Liver (tissue), 10 donors: ENCODE measurements at places on chromosomes 7 and 10. TPM values are rescaled to one million over a fixed set of nuclear protein-coding genes. Genes with fewer than 3 reads are reported as not detected.

The CYP3A7 gene
- total RNA-seq = 2,448 TPM

- no peak overlapping the region for H3K4me3 ChIP-seq
- H3K36me3 ChIP-seq = no peaks in the 10 kb centered on the region
- no peak for DNase-seq
- H3K4me1 ChIP-seq = no peaks in the 10 kb centered on the region
- H3K27me3 ChIP-seq = peaks cover 2% of the 10 kb centered on the region
- H3K27ac ChIP-seq = no peak overlapping the region
Observed at GRCh38 chr7:86972072-86972471, 87.4 kb downstream of the ELAPOR2 start.

- no peak overlapping the region for H3K27ac ChIP-seq
- no peaks in the 10 kb centered on the region for H3K27me3 ChIP-seq
- H3K4me1 ChIP-seq = no peaks in the 10 kb centered on the region
- no peaks in the 10 kb centered on the region for H3K36me3 ChIP-seq
Observed at GRCh38 chr7:18140943-18141342, 113.3 kb upstream of the PRPS1L1 start.

GRCh38 chr7:2892549-2892948, 48.4 kb upstream of the GNA12 start:
- H3K4me3 ChIP-seq = no peak overlapping the region
- no peaks in the 10 kb centered on the region for H3K36me3 ChIP-seq
- no peak overlapping the region for H3K27ac ChIP-seq
- H3K27me3 ChIP-seq = no peaks in the 10 kb centered on the region
- DNase-seq = no peak

The CYP2C9 gene
- total RNA-seq = 4.3 TPM

DNA sequence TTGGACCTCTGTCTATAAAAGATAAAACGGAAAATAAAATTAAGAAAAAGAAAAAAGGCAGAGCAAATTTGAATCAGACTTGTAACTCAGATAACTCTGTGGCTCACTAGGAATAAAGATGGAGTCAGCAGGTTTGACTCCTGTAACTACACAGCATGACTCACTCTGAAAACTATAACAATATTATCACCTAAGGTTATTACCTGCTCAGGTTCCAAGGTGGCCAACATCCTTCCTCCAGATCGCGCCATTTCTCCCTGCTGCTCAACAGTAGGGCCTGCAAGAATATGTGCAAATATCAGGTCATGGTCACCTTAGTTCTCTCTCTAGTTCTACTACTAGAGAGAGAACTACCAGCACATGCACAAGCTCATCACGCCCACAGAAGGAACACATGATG, 30.0 kb downstream of the ALDH18A1 start:
- no peaks in the 10 kb centered on the region for H3K27me3 ChIP-seq
- peaks cover 41% of the 10 kb centered on the region for H3K36me3 ChIP-seq
- no peak for DNase-seq
- H3K4me1 ChIP-seq = no peaks in the 10 kb centered on the region
- H3K4me3 ChIP-seq = no peak overlapping the region
- no peak overlapping the region for H3K27ac ChIP-seq

The PTF1A gene
- not detected for total RNA-seq

DNA sequence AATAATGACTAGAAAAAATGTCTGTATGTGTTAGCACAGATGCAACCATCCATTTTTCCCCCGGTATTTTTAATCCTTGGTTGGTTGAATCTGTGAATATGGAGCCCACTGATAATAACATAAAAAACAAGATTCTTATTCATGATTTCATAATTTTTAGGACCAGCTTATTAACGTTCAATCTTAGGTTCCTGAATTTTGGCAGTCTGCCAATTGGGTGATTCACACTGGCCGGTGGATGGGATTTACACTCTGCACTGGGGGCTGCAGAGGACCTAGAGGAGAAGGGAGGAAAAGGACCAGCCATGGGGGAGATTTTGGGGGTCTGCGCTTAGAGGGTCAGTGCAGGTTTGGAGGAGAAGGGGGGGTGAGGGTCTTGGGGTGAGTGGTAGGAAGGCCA, 327.9 kb downstream of the ACTR3B start:
- no peaks in the 10 kb centered on the region for H3K36me3 ChIP-seq
- no peak overlapping the region for H3K4me3 ChIP-seq
- no peak for DNase-seq

- H3K27ac ChIP-seq = no peak overlapping the region
- no peaks in the 10 kb centered on the region for H3K4me1 ChIP-seq
- H3K4me3 ChIP-seq = no peak overlapping the region
Observed at GRCh38 chr10:28859791-28860190, 182.5 kb downstream of the BAMBI start.

DNA sequence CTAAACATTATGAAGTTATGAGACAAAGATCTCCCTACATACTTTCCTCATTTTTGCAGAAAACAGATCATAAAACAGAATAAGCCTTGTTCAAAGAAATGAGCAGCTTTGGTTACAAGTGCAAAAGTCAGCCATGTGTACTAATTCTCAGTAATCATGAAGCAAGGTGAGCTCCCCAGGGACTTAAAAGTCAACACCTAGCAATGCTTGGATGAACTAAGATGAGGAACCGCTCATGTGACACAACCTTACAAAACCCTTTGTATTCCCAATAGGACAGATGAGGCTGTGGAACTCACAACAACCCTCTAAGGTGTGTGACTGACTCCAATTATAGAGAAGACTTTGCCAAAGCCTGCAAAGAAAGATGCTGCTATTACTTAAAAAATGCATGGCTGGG, 154.5 kb downstream of the SLC25A13 start:
- no peaks in the 10 kb centered on the region for H3K4me1 ChIP-seq
- no peak for DNase-seq
- peaks cover 56% of the 10 kb centered on the region for H3K36me3 ChIP-seq
- H3K27ac ChIP-seq = no peak overlapping the region
- no peaks in the 10 kb centered on the region for H3K27me3 ChIP-seq
- no peak overlapping the region for H3K4me3 ChIP-seq

GRCh38 chr10:370449-370825, 235.2 kb downstream of the ZMYND11 start:
- no peaks in the 10 kb centered on the region for H3K27me3 ChIP-seq
- H3K36me3 ChIP-seq = peaks cover 20% of the 10 kb centered on the region
- H3K4me1 ChIP-seq = peaks cover 11% of the 10 kb centered on the region
- DNase-seq = no peak
- no peak overlapping the region for H3K27ac ChIP-seq
- no peak overlapping the region for H3K4me3 ChIP-seq

DNA sequence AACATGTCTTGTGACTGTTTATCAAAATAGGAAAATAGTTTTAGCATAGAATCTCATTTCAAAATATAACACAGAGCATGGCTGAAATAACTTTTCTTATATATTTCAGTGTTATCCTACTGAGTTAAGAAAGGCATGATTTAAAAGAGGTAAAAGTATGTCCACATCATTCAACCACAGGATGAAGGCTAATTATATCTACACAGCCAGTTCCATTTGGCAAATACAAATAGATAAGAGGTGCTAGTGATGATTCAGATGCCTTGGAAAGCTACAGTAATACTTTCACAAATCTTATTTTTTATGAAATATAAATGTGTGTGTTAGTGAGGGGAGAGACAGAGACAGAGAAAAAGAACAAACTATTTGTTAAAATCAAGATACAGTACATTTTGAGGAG, 42.9 kb upstream of the PCDH15 start:
- H3K27me3 ChIP-seq = no peaks in the 10 kb centered on the region
- H3K27ac ChIP-seq = no peak overlapping the region
- no peaks in the 10 kb centered on the region for H3K36me3 ChIP-seq
- no peak overlapping the region for H3K4me3 ChIP-seq

- DNase-seq = no peak
- H3K36me3 ChIP-seq = no peaks in the 10 kb centered on the region
- H3K4me3 ChIP-seq = no peak overlapping the region
- H3K27me3 ChIP-seq = no peaks in the 10 kb centered on the region
Observed at GRCh38 chr7:32905175-32905662, 13.7 kb upstream of the KBTBD2 start.

DNA sequence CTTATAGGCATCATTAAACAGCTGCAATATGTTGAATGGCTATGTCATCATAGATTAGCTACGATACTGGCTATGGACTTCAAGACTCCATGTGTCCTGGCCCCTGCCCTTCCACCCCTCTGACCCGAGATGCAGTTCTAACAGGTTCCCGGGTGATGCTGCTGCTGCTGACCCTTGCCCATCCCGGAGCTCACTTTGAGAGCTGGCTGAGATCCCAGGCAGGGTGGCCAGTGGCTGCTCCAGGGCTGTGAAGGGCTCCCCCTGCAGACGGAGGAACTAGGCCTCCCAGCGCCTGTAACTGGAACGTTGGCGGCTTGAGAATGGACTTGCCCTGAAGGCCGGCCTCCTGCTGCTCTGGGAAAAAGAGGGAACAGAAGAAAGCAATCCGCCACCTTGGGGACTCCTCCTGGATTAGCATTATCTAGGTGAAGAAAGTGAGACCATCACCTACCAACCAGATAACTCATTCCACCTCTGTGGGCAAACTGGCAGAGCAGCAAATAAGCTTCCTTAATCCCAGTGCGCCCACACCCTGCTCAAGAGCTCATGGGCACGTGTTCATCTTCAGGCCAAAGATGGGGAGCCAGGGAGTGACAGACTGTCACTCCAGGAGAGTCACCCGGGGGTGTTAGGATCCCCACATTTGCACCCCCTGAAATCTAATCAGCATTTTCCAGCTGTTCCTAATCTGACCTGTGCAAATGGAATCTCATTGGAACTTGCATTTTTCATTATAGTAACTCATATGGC, 56.8 kb downstream of the PARP12 start:
- DNase-seq = peak; percentile 70
- H3K27me3 ChIP-seq = no peaks in the 10 kb centered on the region
- no peak overlapping the region for H3K4me3 ChIP-seq
- no peaks in the 10 kb centered on the region for H3K36me3 ChIP-seq

DNA sequence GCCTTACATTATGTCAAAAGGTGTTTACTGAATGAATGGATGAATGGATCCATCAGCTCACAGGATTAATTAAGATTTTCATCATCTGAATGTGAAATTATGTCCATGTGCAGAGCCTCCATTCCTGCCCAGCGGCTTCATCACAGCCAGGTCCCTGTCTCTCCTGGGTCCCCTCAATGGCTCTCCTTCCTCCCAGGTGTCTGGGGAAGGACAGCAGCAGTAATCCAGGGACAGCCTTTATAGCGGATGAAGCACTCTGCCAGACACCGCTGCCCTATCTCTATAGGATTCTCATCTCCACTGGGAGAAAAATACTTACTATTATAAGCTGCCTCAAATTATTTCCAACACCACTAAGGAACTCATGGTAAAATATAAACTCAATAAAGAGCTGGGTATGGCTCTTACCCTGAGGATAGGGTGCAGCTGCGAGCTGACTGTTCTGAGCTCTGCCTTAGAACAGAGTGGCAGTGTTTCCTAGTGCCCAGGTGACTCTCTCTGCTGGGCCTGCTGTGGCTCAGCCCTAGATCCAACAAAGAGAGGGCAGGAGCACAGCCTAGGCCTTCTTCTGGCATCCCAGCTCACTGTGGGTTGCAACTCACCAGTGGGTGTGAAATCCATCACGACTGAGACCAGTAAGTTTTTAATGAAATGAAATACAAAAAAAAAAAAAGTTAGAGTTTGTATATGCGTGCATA, 38.3 kb downstream of the GPRIN2 start:
- H3K36me3 ChIP-seq = no peaks in the 10 kb centered on the region
- H3K4me3 ChIP-seq = no peak overlapping the region
- H3K27ac ChIP-seq = no peak overlapping the region
- H3K27me3 ChIP-seq = no peaks in the 10 kb centered on the region
- H3K4me1 ChIP-seq = no peaks in the 10 kb centered on the region

The DRGX gene
- total RNA-seq = not detected

GRCh38 chr7:158443014-158443687, 144.5 kb downstream of the PTPRN2 start:
- H3K4me1 ChIP-seq = no peaks in the 10 kb centered on the region
- no peak overlapping the region for H3K27ac ChIP-seq
- H3K4me3 ChIP-seq = no peak overlapping the region

The CALN1 gene
- total RNA-seq = 0.84 TPM

The SOSTDC1 gene
- total RNA-seq = not detected

DNA sequence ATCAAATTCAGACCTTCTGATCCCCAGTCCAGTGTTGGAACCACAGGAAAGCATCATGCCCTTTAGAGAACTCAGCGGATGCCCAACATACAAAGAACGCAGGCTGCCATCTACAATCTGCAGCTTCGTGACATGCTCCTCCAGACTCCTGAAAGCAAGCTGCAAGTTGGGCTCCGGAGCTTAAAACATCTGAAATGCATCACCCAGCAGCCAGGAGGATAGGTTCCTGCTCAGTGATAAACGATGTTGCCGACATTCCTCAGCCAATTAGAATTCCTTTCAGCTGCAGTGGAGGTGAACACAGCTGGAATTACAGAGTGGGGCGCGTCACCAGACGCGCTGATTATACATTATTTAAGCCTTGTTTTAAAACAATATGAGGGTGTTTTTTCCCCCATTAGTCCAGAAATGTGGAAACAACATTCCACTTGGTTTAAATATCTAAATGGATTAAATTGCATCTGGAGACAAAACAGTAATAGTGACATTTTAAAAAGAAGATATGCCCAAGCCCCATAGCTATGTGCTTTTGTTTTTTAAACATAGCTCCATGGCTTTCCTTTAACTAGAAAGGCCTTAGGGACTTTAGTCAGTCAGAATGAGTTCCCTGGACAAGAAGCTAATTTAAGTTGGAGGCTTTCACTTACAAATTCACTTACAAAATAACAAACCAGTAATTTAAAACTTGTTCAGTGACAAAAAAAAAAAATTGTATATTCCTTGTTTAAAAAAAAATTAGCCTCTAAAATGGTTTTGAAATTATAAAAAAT, 6.3 kb downstream of the SMURF1 start:
- no peaks in the 10 kb centered on the region for H3K27me3 ChIP-seq
- H3K27ac ChIP-seq = no peak overlapping the region
- H3K4me1 ChIP-seq = peaks cover 4% of the 10 kb centered on the region

DNA sequence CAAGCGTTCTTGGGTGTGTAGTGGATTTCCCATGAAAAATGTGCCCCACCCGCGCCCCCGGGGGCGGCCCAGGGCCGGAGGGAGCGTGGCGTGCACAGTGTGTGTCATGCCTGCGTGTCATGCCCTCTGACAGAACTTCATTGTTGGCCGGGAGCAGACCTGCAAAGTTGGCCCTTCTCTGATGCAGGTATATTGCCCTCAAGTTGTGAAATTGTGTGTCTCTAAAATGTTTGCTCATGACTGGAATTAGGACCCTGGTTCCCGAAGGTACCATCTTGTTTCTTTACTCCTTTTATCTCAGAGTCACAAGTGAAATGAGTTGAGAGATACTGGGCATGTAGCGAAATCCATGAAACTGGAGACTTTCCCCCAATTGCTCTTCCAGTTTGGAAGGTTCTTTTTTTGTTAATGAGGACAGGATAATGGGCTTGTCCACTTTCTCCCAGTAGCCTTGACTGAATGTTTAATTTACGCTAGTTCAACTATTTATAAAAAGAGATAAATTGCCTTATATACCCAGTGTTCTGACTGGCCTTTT, 26.2 kb downstream of the ADK start:
- peak overlapping the region; percentile 85 for H3K4me3 ChIP-seq
- no peaks in the 10 kb centered on the region for H3K36me3 ChIP-seq
- H3K4me1 ChIP-seq = peaks cover 4% of the 10 kb centered on the region
- peak; percentile 64 for DNase-seq
